ENCODE measurements at places on chromosomes 2 and 18. TPM values are rescaled to one million over a fixed set of nuclear protein-coding genes. Genes with fewer than 3 reads are reported as not detected.

Gene IL1RL1
- 0.65 TPM for total RNA-seq

Gene TMEM247
- not detected for total RNA-seq

Gene ATP8B1
- 40.2 TPM for total RNA-seq

Gene SCYGR1
- not detected for total RNA-seq

Gene SDC1
- 27.3 TPM for total RNA-seq

Gene SULT1C4
- total RNA-seq = 0.26 TPM

Gene FHL2
- total RNA-seq = 504 TPM

Gene TMEM150A
- total RNA-seq = 9.4 TPM

Gene CNTNAP5
- total RNA-seq = not detected

Gene KYNU
- total RNA-seq = 8.8 TPM

Gene HOXD8
- 10.2 TPM for total RNA-seq

Gene SAG
- total RNA-seq = not detected

Gene CCDC195
- not detected for total RNA-seq

Gene CNDP1
- total RNA-seq = 0.11 TPM

Gene TXNDC2
- total RNA-seq = not detected

Gene DSG4
- not detected for total RNA-seq

Gene MEP1B
- total RNA-seq = not detected

Gene SCLY
- 11.2 TPM for total RNA-seq

Gene CERKL
- 0.32 TPM for total RNA-seq

Gene MSGN1
- not detected for total RNA-seq
